ENCODE measurements at places on chromosomes 16 and 17.

DNA sequence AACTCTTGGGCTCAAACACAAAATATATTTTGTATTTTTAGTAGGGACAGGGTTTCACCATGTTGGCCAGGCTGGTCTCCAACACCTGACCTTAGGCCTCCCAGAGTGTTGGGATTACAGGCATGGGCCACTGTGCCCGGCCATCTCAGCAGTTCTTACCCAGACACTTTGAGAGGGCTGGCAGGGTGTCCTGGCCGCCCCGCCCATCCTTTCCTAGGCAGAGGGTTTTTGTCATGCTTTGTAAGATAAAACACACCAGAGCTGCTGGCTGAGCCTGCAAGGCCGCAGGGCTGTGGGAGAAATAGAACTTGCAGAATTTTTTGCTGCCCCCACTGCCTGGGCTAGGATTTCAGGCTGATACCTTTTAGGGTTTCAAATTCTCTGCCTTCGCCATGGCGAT, 8.7 kb downstream of the PPL start:
- no peak for DNase-seq

- DNase-seq, result no peak
Observed at GRCh38 chr16:16045296-16045695, 95.9 kb downstream of the ABCC1 start.

DNA sequence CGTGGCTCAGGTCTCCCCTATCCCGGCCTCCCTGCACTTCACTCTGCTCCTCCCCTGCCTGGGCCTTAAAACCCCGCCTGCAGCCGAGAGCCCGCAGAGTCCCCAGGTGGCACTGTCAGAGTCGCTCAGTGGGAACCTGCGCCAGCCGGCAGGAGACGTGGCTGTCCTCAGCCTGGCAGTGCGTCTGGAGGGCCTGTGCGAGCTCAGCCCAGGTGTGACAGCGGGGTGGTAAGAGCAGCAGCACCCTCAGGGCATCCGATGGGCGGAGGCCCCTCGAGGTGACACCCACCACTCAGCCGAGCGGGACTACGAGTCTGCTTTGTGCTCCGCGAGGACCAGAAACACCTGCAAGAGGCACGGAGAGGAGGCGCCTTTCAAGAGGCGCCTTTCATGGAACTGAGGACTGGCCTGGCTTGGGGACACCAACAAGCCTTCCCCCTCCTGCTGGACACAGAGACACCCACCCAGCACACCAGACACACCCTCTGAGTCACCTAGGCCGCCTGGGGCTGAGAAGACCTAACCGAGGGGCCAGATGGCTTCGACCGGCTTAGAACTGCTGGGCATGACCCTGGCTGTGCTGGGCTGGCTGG, at the start of gene CLDN9:
CLDN9 (plus strand) TSS at position 96 of the 593 bp plus-strand sequence; CDS start at position 536, 440 bp downstream.
- no peak for DNase-seq

- no peak for DNase-seq
Observed at GRCh38 chr17:4719146-4719545, 8.7 kb downstream of the ARRB2 start.

DNA sequence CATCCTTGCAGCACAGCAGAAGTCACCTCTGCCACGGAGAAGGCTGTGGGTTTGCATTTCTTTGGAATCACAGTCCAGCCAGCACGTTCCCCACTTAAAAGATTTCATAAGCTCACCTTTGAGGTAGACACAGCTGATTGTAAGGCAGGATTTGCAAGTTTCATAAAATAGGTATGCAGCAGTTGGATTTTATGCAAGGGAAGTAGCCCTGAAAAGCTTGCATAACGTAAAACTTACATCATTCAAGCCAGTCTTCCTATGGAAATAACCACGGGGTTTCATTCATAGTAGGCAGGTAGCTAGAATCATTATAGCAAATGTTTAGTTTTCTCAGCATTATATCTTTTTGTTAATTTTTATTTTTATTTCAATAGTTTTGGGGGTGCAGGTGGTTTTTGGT, 49.8 kb upstream of the ARHGAP44 start:
- DNase-seq, result no peak

DNA sequence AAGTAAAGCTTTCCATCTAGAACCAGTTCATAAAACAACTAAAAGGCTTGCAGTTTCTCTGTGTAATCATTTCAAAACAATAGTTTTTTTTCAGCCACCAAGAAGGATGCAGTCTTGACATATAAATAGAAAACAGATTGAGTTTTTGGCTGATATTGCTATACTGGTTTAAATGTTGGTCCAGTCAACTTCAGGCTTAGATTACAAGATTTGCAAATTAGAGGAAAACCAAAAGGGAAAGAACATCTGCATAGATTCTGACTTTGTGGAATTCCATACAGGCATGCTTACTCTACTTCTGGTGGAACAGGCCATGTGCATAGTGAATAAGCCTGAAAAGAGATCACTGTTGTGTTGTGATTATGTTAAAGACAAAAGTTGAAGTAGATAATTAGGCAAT, 150.3 kb downstream of the BCAS3 start:
- no peak for DNase-seq

GRCh38 chr16:88681709-88682451, 4.4 kb downstream of the SNAI3 start:
- DNase-seq, result no peak

DNA sequence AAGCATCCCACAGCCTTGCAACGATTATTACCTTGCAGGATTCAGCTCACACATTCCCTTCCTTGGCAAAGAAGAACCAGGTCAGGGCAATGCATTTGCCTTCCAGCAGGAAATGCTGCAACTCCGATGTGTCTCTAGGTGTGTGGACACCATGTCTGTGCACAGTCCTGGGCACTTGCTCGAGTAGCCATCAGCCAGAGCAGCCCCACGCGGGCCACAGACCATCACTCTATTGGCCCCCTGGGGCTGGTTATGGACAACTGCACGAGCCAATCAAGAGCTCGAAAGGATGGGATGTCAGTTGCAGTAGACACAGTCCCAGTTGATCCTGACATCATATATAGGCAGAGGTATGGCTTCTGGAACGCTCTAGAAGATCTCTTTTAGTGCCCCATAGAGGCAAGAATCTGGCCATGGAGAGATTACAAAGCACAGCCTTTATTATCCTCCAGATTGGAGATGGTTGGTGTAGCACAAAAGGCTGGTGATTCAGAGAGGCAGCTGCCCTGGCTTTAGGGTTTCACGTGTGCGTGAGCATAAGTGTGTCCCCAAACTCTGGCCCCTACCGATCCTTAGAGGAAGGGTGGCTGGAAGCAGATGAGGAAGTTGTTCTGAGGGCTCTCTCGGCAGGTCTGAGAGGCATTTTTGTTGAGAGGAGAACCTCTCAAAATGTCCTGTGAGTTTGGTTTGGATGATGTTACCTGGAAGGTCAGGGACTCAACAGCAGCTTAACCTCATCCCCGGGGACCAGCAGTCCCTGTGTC, 403.8 kb downstream of the SEC14L1 start:
- no peak for DNase-seq

DNA sequence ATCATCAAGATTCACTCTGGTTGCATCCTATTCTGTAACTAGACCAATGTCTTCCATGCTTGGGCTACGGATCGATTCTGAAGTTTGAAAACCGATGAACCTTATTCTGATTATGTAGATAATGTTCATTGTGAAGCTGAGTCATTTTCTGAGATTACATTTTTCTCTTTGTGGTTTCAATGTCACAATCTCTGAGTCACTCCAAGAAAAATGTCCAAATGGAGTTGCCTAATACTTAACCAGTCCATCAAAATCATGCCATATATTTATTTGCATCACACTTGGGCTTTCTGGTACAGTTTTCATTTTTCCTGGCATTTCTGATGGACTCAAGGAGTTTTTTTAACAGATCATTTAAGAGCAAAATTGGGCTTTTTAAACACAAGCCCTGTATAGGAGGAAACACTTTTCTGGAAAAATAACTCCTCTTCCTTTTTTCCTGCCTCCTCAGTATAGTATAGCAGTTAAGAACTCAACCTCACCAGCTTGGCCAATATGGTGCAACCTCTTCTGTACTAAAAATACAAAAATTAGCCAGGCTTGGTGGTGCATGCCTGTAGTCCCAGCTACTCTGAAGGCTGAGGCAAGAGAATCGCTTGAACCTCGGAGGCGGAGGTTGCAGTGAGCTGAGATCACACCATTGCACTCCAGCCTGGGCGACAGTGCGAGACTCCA, 17.5 kb downstream of the CACNG3 start:
- DNase-seq, result no peak

DNA sequence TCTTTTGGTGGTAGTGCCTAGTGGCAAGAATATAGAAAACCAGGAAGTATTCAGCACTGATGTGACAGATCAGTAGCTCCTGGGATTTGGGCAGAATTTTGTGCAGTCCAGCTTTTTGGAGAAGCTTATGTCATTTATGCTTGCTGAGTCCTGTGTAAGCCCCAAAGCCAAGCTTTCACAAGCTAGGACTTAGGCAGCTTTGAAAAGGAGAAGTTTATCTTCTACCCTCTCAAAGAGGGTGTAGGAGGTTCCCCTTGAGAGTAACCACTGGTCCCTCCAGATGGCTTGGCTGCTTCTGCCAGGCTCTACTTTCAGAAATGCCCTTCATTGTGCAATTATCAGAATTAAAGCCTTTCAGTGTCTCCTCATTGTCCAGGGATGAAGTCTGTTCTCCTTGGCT, 78.8 kb downstream of the CES1 start:
- DNase-seq, result no peak

- no peak for DNase-seq
Observed at GRCh38 chr17:9206741-9207332, 185.5 kb downstream of the NTN1 start.

GRCh38 chr17:57481910-57482391, 225.6 kb downstream of the MSI2 start:
- DNase-seq, result no peak

- DNase-seq, result no peak
Observed at GRCh38 chr16:87582966-87583325, 19.4 kb upstream of the JPH3 start.

DNA sequence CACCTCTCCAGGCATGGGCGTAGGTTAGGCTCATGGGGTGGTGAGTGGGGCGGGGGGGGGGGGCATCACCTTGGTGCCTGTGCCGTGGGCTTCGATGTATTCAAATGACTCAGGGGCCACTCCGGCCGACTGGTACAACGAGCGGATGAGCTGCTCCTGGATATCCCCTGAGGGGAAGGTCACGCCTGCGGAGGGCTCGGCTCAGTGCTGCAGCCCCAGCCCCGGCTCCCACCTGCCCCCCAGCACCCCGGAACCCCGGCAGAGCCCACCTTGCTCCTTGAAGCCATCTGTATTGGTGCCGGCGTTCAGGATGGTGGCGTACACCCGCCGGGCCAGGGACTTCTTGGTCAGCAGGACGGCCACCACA, 5.4 kb downstream of the FASN start:
- DNase-seq, result no peak

- no peak for DNase-seq
Observed at GRCh38 chr16:87954826-87955225, 3.6 kb downstream of the BANP start.

DNA sequence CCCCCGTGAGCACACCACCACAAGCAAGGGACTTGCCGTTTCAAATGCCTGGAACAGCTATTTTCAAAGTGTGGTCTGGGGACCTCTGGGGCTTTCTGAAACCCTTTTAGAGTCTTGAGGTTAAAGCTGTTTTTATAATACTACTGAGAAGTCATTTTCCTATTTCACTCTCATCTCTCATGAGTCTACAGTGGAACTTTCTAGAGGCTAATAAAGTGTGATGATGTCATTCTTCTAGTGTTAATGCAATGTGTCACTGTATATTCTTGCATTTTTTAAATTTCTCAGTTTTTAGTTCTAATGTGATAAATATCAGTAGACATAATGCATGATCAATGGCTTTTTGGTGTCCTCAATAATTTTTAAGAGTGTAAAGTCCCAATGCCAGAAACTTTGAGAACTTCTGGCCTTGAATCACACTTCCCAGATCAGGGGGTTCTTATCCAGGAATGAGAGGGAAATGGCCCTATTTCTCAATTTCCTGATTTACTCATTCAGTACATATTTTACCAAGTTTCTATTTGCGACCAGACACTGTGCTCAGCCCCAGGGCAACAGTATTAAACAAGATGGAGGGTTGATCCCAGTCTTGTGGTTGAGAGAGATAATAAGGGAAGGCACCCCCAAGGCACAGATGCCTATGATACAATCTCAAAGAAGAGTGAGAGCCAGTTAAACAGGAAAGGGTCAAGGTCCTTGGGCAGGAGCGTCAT, 444.0 kb downstream of the HS3ST3B1 start:
- DNase-seq, result no peak

- no peak for DNase-seq
Observed at GRCh38 chr17:47200325-47200664, 8.9 kb upstream of the MYL4 start.

GRCh38 chr16:23962001-23962400, 126.2 kb downstream of the PRKCB start:
- no peak for DNase-seq

DNA sequence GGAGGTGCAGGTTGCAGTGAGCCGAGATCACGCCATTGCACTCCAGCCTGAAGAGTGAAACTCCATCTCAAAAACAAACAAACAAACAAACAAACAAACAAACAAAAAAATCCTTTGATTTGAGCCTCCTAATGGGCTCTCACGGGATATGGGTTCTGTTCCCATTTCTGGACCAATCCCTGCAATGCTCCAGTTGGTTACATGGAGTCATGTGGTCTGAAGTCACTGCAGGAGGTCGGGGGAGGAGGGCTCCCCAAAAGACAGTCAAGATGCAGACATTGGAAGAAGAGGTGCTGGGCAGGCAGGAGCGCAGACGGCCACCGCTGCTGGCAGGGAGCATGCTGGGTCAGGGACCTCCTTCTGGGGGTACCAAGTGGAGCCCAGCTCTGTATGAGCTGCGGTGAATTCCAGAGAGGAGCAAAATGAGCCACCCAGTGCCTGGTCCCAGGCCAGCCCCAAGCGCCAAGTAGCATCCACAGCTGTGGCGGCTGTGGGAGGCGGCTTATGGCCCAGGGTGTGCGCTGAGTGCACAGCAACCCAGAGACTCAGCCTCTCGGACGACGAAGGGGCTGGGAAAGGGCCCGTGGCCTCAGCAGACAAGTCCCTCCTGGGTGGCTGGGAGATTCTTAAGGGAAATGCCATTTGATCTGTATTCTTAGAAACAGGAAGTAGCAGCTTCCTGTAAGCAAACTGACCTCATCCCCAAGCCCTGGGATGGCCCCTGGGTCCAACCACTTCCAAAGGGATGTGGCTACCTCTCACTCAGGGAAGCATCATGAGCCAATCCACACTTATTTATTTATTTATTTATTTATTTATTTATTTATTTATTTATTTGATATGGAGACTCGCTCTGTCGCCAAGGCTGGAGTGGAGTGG, 19.6 kb upstream of the ATP2A3 start:
- DNase-seq, result no peak

- DNase-seq, result no peak
Observed at GRCh38 chr16:64687786-64688185, 434.1 kb downstream of the CDH11 start.

DNA sequence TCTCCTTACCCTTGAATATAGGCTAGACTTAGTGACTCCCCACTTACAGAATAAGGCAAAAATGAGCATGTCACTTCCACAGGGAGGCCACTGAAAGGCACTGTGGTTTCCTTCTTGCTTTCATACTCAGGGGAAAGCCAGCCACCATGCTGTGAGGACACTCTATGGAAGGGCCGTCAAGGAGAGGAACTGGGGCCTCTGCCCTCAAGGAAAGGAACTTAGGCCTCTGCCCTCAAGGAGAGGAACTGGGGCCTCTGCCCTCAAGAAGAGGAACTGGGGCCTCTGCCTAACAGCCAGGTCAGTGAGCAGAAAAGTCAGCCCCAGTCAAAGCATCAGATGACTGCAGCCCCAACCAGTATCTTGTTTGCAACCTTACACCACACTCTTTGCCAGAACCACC, 30.1 kb downstream of the VPS35 start:
- no peak for DNase-seq

GRCh38 chr16:22673421-22673831, 140.5 kb upstream of the HS3ST2 start:
- DNase-seq, result no peak

GRCh38 chr17:31281061-31281460, 16.0 kb downstream of the OMG start:
- no peak for DNase-seq
